T1000 (cell line): ENCODE measurements at places on chromosomes 3 and 15.

DNA sequence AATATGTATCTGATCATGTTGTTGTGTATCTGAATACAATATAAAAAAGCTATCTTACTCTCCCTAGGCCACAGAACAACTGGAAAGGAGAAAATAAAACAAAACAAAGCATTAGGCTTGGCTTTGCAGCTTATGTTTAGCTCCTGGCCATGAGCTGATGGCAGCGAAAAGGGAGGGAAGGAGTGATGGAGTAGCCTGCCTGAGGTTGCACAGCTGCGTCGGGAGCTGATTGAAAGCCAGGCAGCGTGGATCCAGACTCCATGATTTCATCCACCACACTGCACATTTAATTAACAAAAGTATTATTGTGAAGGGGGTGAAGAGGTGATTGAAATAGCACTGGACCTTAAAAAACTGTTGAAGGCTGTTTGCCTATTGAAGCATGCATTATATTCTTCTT, 212.2 kb downstream of the GABRG3 start:
- no peak for DNase-seq

DNA sequence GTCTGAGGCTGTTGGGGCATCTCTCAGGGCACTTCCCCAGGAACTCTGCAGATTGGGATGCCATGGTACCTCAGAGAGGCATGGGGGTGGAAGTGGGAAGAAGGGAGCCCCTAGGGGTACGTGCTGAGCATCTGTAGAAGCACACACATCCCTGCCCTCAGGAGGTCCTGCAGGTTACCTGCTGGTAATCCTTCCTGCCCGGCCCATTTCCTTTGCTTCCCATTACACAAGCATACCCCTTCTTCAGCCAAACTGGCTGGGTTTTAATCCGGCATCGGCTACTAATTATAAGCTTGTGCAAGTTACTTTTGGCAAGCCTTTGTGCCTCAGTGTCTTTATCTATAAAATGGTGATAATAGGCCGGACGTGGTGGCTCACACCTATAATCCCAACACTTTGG, 3.1 kb upstream of the SMAD6 start:
- DNase-seq = no peak

DNA sequence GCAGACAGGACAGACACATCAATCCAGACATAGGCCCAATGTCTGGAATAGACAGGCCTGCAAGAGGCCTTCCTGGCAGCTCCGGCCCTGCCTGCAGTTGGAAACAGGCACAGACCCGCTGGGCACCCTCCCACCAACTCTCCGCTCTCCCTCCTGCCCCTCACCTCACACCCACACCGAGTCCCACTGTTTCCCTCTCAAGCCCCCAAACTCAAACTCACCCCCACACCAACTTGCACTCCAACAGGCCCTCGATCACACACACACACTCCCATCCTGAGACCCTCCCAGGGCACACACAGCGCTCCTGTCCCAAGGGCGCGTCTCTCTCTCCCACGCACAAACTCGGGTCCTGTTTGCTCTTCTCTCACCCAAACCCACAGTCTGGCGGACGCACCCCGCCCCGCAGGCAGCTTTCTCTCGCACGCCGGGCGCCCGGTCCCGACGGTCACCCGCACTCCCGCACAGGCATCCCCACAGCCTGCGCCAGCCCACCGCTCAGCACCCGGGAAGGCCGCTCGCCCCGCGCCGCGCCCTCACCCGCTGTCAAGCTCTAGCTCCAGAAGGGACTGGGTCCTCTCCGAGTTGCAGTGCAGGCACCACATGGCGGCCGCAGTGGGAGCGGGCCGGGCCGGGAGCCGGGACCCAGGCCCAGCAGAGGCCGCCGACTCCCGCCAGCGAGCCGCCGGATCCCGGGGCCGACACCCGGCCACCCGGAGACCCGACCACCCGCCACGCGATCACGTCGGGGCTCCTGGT, 106.2 kb downstream of the IQSEC1 start:
- DNase-seq = no peak

DNA sequence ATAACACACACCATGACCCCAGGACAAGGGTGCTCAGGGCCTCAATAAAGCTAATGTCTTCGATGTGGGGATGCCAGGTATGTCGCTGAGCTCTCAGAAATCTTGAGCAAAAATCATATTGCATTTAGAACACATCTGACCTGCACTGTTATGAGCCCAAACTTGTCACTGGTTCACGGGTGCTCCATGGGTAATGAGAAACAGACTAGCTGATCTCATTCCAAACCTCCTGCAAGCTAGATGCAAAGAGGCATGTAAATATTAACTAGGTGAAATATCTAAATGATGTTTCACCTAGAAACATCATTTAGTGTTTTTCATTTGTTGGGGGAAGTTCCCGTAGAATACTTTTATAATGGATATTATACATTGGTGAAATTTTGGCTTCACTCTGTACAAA, 549.4 kb downstream of the OCA2 start:
- DNase-seq = no peak

- DNase-seq = no peak
Observed at GRCh38 chr3:56314842-56315241, 153.4 kb downstream of the ERC2 start.

GRCh38 chr3:67704322-67704721, 49.9 kb upstream of the SUCLG2 start:
- DNase-seq = no peak

DNA sequence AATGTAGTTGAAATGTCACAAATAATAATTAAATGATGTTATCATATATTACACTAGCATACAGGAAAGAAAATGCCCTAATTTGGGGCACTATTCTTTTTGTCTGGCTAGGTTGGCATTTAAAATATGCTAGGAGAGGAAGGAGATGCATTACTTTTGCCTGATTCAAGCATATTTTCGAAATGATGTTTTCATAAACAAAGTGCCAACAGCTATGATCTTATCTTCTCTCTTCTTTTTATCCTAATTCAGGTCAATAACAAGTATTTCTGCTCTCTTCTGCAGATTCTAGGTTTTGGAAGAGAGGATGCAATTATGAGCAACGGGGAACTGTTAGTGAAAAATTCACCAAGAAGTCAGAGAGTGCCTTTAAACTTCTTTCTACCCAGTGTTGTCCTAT, 55.8 kb upstream of the NR2F2 start:
- no peak for DNase-seq

DNA sequence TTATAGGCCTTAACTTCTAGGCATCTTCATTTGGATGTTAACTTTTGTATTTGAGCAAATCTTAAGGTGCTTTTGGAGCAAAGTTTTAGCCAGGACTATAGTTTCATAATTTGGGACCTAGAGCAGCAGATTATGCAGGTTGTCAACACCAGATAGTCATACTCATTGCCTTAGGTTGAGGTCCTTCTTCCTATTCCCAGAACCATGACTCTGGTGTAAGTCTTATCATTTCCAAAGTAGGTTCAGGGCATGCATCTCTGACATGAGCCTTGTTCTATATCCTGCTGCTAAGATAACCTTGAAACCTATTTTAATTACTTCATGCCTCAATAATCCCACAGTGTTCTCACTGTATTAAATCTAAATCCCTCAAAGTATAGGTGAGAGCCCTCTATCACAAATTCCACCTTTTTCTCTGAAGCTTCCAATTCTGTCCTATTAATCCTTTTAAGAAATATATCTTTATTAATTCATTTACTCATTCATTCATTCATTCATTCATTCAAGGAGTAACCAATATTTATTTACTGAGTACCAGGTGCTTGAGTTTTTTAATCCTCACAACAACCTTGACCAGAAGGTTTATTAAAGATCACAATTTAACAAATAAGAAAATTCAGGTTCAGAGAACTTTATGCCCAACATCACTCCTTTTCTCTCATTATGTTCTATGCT, 2.7 kb upstream of the FNDC3B start:
- no peak for DNase-seq

DNA sequence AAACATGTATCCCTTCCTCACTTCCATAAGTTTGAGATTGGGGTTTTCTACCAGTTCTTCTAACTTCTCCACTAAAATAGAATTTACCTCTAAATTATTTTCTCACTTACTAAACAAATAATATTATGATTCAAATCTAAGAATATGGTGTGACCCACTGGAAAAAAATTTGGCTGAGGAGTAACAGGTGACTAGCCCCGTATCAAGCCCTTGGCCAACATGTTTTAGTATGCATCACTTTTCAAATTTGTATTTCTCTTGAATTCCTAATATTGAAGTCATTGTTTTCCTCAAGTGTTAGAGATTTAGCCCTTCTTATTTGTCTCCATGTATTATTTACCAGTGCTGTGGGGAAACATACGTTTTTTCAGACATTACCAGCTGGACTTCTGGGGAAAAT, 759.4 kb downstream of the NSUN3 start:
- DNase-seq = no peak

DNA sequence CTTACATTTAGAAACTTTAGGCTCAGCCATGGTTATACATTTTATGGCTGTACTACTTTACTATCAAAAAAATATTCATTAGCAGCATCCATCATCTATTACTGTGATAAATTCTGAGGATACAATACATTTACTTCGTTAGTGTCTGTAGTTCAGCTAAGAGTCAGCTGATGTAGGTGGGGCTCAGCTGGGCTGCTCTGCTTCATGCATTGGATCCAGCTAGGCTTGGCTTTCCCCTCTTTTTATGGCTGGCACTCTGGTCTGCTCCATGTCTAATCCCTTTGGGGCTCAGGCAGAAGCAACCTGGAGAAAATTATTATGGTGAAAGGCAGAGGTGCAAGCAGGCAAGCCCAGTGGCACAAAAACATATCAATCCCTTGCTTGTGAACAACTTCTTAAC, 930.1 kb upstream of the NR2F2 start:
- DNase-seq = no peak
